LHCN-M2 (cell line): ENCODE measurements at places on chromosomes 5 and 9.
A peak's percentile ranks its signal among the peaks of the same experiment; 100 is the strongest.

- no peak for DNase-seq
These were observed 39.9 kb downstream of the ERP44 start for GRCh38 chr9:100058699-100059579.

DNA sequence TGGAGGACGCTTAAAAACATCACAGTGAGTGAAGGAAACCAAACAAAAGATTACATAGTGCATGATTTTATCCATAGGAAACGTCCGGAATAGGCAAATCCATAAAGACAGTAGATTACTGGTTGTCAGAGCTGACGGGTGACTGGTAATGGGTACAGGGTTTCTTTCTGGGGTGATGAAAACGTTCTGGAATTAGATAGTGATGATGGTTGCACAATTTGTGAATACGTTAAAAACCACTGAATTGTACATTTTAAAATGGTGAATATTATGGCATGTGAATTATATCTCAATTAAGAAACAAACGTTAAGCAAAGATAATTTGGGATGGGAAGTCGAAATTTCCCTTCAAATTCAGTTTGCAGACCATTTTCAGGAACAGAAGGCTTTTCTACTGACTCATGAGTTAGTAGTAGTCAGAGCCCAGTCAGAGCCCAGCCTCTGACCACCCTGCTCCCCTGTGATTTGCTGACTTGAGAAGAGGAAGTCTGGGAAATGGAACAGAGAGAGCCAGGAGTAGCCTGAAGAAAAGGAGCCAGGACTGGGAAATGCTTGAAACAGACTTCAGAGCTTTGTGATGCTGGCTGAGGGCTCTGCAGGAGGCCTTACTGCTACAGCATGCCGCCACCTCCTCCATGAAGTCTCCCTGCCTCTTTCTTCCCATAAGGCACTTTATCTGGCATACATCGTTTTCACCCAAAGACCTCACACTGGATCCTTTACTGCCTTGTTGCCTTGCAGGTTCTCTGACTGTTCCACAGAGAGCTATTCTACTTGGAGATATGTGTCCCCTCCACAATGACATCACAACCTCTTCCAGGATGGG, 46.4 kb upstream of the CTNNA1 start:
- peak; percentile 87 for DNase-seq

DNA sequence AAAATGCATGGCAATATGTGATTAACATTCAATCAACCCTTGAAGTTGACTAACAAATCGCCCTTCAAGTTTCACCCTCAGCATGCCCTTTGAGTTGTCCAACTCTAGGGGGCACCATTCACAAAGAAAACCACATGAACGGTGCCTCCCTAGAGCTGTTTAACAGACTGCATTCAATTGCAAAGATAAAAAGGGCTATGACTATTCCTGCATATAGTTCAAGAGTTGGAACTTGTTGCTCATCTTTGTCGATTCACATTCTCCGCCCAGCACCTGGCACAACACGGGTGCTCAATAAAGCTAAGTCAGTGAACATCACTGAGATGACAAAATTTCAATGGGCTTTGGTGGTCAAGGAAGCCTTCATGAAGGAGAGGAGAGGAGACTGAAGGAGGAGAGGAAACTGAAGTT, 69.6 kb upstream of the SLC30A5 start:
- DNase-seq = peak; percentile 39

GRCh38 chr5:178288401-178289368, 56.1 kb upstream of the PHYKPL start:
- DNase-seq = peak; percentile 3

DNA sequence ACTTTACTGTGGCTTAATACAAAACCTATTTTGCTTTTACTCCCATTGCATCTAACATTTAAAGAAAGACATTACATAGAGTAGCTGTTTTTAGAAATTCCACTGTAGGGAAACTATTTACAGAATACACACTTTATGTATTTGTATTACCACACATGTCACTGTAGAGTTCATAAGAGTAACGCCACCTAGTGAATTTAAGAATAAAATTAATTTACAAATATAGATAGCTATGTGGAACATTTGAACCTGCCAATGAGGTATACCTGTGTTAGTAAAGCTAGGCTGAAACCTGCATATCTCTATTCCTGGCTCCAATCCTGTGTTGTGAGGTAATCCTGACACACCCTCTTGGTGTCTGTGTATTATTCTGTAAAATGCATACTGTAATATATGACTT, 234.4 kb downstream of the MAST4 start:
- DNase-seq = no peak

- peak; percentile 55 for DNase-seq
These were observed 113.4 kb downstream of the SYK start for GRCh38 chr9:90914868-90915483.

- no peak for DNase-seq
These were observed 109.5 kb downstream of the TAF11L14 start for GRCh38 chr5:17743580-17744435.

DNA sequence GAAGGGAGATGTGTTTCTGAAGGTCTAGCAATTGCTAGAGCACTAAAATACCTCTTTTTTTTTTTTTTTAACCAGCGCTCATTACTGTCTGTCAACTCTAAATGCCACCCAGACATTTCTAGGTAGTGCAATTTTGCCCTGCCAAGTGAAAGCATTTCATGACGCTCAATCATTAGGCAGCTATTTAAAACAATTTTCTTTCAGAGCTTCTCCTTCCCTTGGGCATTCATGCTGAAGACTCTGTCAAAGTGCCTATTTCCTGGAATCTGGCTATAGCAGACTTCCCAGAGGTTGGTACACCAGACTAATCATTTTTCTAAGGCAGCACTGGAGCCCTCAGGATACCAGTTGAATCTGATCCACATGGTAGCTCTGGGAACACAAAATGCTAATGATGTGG, 97.0 kb upstream of the ANKRD55 start:
- no peak for DNase-seq

- DNase-seq = no peak
These were observed 255.9 kb downstream of the FSTL4 start for GRCh38 chr5:133356396-133356983.

- DNase-seq = no peak
These were observed 227.9 kb upstream of the TARS1 start for GRCh38 chr5:33212900-33213299.

DNA sequence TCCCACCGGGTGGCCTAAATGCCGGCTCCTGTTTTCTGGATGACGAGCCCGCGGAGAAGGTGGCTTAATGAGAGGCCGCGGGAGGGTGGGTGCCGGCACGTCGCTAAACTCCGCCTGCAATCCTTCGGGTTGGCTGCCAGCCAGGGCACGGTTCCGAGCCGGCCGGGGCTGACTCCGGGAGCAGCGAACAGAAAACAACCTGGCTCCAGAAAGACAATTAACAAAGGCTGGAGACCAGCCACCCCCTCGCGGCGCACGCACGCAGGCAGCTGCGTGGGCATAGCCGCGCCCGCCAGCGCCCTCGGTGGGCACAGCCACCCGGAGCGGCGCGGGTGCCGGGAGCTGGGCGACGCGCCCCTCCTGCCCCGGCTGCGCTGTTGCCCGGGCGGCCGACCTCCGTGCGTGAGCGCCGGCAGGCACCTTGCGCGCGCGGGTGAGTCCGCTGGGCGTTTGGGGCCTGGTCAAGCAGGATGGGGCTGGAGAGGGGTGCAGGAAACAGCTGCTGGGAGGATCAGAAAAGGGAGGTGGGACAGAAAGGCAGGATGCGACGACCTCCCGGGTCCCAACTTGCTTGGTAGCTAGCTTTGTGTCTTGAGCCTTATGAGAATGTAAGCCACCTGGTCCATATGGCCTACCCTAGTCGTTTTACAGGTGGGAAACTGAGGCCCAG, at the start of gene ARHGEF37:
ARHGEF37 (plus strand) TSS at position 307 of the 670 bp plus-strand sequence. CDS start 16,272 bp downstream, outside the sequence.
- DNase-seq = peak; percentile 14

DNA sequence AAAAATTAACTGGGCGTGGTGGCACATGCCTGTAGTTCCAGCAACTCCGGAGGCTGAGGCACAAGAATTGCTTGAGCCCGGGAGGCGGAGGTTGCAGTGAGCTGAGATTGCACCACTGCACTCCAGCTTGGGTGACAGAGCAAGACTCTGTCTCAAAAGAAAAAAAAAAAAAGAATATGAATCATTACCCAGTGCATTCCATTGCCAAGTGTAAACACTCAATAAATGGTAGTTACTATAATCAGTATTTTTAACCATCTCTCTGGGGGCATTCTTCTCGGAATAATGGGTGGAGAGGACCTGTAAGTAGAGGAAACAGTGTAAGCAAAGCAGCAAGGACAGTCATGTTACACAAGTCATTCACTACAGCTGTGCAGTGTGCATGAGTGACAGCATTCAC, 13.8 kb upstream of the RANBP17 start:
- no peak for DNase-seq

DNA sequence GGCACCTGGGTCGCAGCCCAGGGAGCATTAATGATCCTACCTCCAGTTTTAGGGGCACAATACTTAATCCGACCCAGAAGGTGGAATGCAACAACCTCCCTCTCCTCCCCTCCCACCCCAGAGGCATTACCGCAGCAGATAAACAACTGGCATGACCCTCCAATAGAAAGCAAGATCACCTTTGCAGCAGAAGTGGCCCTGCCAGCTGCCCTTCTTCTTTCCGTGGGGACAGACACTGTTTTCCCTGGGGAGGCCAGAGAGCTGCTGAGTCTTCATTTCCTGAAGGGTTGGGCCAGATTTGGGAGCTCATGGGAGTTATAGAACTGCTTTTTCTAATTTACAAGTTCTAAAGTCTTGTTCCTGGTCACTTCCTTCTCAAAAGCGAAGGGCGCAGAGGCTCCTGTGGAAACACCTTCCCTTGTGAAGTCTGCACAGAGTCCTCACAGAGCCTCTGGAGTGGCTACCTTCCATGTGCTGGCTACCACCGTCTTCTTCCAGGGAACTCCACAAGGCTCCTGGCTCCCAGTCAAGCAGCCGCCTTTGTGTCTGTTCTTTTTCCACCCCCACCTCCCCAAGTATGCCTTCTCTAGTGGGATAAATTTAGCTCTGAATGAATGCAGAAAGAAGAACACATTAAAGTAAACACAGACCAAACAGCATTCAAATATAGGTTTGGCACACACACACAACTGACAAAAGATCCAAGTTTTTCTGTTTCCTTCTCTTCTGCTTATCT, 8.0 kb upstream of the PALM2AKAP2 start:
- no peak for DNase-seq

GRCh38 chr5:90334741-90335140, 74.8 kb downstream of the CETN3 start:
- DNase-seq = no peak

DNA sequence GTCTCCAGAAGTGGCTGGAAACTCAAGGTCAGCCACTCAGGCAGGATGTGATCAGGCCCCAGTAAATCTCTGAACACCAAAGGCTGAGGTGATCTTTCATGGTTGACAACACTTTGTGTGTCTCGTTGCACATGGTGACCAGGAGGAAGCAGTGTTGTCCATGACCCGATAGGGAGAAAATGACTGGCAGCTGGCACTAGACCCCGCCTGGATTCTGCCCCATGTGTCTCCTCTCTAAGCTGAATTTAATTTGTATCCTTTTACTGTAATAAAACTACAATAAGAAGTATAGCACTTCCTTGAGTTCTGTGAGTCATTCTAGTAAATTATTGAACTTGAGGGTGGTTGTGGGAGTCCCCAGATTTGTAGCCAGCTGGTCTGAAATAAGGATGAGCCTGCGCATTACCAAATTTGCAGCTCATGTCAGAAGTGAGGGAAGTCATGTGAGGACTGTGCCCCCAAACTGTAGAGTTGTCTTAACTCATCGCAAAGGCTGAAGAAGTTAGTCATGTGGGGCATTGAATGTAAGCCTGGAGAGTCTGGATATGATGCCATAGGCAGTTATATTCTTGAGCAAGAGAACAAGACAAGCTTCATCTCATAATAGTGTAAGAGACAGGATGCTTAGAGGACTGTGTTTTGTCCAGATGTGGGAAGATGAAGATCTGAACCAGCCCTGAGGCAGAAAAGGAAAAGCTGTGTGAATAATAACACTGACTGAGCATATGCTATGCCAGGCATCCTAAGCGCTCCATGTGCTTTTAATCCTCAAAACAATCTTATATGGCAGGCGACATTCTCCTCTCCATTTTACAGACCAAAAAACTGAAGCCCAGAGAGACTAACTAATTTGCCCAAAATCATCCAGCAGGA, 55.9 kb downstream of the TMEM215 start:
- DNase-seq = no peak
